ENCODE measurements at places on chromosomes 13 and 19.
A peak's percentile ranks its signal among the peaks of the same experiment; 100 is the strongest.

- no peak for ATAC-seq
Observed at GRCh38 chr13:109700176-109700575, 86.2 kb downstream of the IRS2 start.

DNA sequence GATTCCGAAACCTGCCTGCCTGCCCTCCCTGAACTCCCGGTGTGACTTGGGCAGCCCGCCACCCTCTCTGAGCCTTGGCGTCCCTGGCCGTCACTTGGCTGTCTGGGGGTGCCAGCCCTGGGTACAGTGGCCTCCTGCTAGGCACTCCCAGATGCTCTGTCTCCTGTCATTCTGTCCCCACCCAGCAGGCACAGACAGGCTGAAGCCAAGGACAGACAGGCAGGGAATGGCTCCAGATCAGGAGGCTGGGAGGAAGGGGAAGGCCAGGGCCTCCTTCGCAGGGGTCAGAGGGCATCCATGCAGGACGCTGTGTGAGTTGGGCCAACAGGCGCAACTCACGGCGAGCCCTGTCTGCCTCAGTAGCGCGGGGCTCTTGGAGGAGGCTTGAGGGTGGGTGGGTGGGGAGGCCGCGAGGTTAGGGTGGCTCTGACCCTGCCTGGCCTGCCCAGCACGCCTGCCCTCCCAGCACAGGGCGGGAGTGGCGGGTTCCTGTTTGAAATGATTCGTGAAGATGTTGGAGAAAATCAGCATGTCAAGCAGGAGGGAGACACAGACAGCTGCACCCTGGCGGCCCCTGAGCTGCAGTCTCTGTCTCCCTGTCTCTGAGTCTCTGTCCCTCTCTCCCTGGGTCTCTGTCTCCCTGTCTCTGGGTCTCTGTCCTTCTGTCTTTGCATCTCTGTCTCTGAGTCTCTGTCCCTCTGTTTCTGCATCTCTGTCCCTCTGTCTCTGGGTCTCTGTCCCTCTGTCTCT lies 19.7 kb downstream of the KLHL26 start:
- ATAC-seq: no peak

DNA sequence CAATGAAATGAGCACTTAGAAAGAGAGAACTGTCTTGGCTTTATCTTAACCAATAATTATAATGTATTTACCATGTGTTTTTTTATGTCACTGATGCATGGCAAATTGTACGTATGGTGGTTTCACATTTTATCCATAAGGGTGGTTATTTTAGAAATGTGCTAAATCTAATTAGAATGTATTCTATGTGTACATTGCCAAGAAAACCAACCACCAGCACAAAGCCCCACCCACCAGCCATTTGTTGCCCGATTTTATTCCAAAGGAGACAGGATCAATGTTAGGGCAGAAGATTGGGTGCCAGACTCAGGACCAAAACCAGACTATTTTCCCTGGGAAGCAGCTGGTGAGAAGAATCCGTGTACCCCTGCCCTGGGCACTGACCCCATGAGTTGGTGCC lies 63.0 kb upstream of the SOX1 start:
- no peak for ATAC-seq

- ATAC-seq: peak; percentile 91
Observed at GRCh38 chr13:30395192-30396158, 26.8 kb upstream of the UBE2L5 start.

DNA sequence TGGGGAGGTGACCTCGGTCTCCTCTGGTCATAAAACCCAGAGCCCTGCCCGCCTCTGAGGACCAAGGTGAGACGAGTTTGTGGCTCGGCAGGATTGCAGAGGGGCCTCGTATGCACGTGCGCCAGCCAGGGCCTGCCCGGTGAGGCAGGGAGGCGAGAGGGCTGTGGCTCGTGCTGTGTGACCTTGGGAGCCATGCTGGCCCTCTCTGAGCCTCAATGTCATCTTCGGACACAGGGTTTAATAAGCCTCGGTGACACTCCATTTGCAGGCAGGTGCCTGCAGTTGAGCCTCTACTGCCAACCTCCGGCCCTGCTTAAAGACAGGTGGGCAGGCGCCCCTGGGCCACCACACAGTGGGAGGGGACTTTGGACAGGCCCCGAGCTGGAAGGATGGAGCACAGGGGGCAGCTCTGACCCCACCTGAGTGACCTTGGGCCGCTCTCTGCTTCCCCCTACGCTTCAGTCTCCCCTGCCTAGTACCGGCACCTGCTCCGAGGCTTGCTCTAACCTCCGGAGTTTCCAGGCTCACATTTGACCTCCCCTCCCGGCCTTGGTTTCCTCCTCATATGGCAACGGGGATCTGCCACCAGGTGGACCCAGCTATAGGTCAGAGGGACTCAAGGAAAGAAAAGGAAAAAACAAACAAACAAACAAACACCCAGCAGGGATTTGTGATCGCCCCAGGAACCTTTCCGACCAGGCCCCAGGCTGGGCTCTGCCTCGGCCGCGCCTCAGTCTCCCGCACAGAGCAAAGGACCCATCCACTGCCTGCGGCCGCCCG lies 3.1 kb downstream of the ZBTB7A start:
- ATAC-seq: no peak

- no peak for ATAC-seq
Observed at GRCh38 chr13:24176351-24177101, 16.0 kb downstream of the SPATA13 start.

GRCh38 chr13:86986448-86986847 lies 684.7 kb upstream of the SLITRK5 start:
- ATAC-seq: no peak

GRCh38 chr19:41799444-41800000 lies 3.1 kb downstream of the CEACAM3 start:
- ATAC-seq: no peak

DNA sequence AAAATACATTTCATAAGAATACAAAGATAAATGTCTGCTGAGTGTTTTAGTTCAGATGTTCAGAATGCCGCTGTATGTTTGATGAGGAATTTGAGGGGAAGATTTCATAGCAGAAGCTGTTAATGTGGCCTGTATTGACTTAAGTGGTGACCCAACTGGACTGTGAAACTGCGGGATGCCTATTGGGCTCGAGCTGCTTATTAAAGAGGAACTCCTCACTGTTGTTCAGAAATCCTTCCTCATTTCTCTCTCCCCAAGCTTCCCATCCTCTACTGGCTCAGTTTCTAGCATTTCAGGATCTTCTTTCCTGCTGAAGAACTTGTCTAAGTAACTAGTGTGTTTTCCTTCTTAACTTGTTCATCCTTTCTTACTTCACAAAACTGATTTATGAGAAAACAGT lies 20.4 kb downstream of the DGKH start:
- ATAC-seq: no peak

GRCh38 chr13:112510002-112510780 lies 77.8 kb downstream of the TUBGCP3 start:
- ATAC-seq: no peak

DNA sequence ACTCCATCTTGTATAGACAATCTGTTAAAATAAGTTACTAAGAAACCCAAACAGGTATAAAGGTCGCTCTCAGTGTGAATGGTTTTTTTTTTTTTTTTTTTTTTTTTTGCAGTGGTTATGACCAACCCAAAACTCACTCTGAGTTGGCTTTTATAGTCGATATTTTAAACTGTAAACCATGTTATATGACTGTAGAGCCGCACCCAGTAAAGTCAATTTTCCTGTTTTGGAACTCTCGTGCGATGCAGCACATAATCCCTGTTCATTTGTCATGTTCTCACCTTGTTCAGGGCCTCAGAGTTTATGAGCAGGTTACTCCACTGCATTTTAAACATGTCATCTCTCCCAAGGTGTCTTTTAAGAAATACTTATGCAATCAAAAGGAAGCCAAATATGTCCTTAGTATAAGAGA lies 112.5 kb downstream of the KLF5 start:
- no peak for ATAC-seq

DNA sequence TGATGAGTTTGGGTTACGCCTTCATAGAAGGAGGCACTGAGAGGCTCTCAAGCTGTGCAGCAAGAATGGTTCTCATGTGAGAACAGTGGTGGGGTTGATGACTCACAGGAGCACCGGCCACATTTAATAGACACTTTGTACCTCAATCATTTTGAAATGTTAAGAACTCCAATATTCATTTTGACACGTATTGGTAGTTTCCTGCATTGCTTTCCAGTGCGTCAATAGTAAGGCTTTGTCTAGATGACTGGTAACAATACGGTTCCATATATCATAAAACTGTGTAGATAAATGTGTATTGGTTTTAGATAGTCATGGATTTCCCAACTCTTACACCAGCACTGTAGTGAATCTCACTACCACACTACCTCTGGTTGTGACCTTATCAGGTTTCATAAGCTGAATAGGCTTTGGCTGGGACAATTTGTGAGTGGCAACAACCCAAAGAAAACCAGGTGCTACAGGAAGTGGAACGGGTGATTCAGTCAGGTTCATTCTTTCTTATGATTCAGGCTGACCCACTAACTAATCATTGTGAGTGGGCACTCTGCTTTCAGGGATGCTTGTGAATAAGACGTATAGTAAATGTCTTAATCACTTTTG lies 362.6 kb downstream of the KLF5 start:
- no peak for ATAC-seq

DNA sequence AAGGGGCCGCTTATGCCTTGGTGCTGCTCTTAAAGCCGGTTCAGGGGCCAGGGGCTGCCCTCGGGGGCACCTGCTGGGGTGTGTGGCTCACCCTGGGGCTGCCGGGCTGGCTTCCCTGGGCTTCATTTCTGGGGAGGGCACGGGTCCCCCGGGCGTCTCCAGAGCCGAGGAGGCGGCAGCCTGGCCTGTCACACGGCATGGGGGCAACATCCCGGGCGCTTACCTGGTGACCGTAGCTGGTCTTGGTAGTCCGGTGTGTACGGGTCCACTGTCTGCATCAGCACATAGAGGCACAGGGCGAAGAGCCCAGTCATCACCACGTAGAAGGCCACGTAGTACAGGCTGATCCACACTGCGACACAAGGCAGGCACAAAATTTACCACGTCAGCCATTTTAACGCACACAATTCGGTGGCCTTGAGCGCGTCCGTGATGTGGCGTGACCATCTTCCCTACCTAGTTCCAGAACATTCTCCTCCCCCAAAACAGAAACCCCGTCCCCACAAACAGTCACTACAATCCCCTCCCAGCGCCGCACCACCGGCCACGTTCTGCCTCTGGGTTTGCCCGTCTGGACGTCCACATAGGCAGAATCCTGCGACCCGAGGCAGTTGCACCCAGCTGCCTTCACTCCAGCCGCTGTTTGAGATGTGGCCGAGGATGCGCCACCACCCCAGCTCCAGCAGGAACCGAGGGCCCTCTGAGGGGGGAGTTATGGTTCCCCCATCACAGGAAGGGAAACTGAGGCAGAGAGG lies 3.2 kb downstream of the ATP4B start:
- ATAC-seq: no peak

GRCh38 chr19:3649888-3650287 lies 23.3 kb upstream of the CACTIN start:
- no peak for ATAC-seq

DNA sequence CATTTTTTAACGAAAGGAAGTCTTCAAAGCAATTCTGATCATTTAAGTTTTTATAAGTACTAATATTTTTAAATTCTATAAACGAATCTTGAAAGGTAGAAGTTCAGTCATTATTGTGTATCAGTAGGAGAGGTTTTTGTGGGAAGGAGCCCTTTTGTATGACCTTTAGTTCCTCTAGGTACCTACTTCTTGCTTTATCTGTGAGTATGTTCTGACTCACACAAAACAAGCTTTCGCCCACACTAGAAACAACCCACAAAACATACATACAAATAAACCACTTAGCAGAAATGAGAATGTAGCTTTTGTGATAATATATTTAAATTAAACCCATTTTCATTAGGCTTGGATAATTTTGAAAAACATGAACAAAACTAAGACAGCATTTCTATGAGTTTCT lies 27.8 kb downstream of the ERCC5 start:
- peak; percentile 86 for ATAC-seq

GRCh38 chr13:111876506-111876905 lies 190.4 kb upstream of the SOX1 start:
- no peak for ATAC-seq

- ATAC-seq: no peak
Observed at GRCh38 chr13:42740753-42741152, 40.6 kb upstream of the FAM216B start.

GRCh38 chr13:34730961-34731360 lies 211.1 kb upstream of the NBEA start:
- ATAC-seq: no peak

GRCh38 chr19:23378948-23379347 lies 16.3 kb downstream of the ZNF91 start:
- ATAC-seq: no peak

GRCh38 chr19:4358709-4359626 lies 15.6 kb downstream of the MPND start:
- ATAC-seq: no peak

GRCh38 chr13:32610538-32610937 lies 24.3 kb downstream of the PDS5B start:
- no peak for ATAC-seq

- no peak for ATAC-seq
Observed at GRCh38 chr19:38663156-38663651, 15.8 kb downstream of the ACTN4 start.

GRCh38 chr19:32122258-32122657 lies 223.2 kb upstream of the ZNF507 start:
- no peak for ATAC-seq

- no peak for ATAC-seq
Observed at GRCh38 chr13:25117312-25117711, 21.4 kb downstream of the PABPC3 start.

DNA sequence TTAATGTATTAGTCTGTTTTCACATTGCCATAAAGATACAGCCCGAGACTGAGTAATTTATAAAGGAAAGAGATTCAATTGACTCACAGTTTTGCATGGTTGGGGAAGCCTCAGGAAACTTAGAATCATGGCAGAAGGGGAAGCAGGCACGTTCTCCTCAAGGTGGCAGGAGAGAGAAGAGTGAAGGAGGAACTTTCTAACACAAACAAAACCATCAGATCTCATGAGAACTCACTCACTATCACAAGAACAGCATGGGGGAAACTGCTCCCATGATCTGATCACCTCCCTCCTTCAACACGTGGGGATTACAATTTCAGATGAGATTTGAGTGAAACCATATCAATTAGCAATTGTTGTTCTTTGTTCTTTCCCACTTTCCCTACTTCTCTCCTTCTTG lies 689.0 kb upstream of the SLITRK1 start:
- no peak for ATAC-seq

GRCh38 chr19:31543456-31543855 lies 194.2 kb upstream of the TSHZ3 start:
- ATAC-seq: no peak

DNA sequence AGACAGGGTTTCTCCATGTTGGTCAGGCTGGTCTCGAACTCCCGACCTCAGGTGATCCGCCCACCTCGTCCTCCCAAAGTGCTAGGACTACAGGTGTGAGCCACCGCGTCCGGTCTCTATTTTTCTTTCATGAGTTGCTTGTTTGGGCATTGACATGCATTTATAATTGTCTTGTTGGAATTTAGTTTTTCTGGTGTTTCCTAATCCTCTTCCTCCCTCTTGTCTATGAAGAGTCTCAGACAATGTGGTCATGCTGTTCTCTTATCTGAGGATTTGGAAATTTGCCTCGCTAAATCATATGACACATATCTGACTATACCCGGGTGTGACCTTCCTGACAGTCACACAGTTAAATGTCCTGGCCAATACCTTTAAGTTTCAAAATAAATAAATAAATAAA lies 7.4 kb upstream of the CEACAM18 start:
- ATAC-seq: no peak
